ENCODE measurements at places on chromosomes 6 and 20. TPM values are rescaled to one million over a fixed set of nuclear protein-coding genes. Genes with fewer than 3 reads are reported as not detected.

Gene CAGE1
- under 0.01 TPM for total RNA-seq

Gene ARMH2
- total RNA-seq, result not detected

Gene HS3ST5
- 0.32 TPM for total RNA-seq

Gene JARID2
- 9.1 TPM for total RNA-seq

Gene PPP1R14C
- not detected for total RNA-seq

Gene SLC35D3
- total RNA-seq, result not detected

Gene C6orf163
- total RNA-seq, result 2.9 TPM

Gene DEFB132
- total RNA-seq, result not detected
